ENCODE measurements at places on chromosomes 4 and X. TPM values are rescaled to one million over a fixed set of nuclear protein-coding genes. Genes with fewer than 3 reads are reported as not detected.

The HPGDS gene
- total RNA-seq, result not detected

The ESX1 gene
- not detected for total RNA-seq

The HMGB2 gene
- 17.5 TPM for total RNA-seq

The USP17L11 gene
- not detected for total RNA-seq

The BEX4 gene
- total RNA-seq, result 11.9 TPM

The MAGEB6 gene
- not detected for total RNA-seq

The RASL11B gene
- 0.23 TPM for total RNA-seq

The MAGEA4 gene
- not detected for total RNA-seq

The TCEAL7 gene
- total RNA-seq, result 15.9 TPM

The FHIP1A gene
- total RNA-seq, result 0.30 TPM

The IBSP gene
- not detected for total RNA-seq

The TMEM31 gene
- total RNA-seq, result not detected

The GC gene
- total RNA-seq, result not detected

The SSX3 gene
- not detected for total RNA-seq

The USP27X gene
- 3.6 TPM for total RNA-seq

The SLC10A6 gene
- not detected for total RNA-seq

The LANCL3 gene
- total RNA-seq, result 0.83 TPM

The TBC1D1 gene
- 48.7 TPM for total RNA-seq

The PHF8 gene
- total RNA-seq, result 29.2 TPM

The MSANTD1 gene
- total RNA-seq, result 0.59 TPM

The PAGE1 gene
- not detected for total RNA-seq

The OGT gene
- total RNA-seq, result 95.4 TPM

The NDUFC1 gene
- total RNA-seq, result 22.3 TPM

The RNF212 gene
- 1.8 TPM for total RNA-seq

The RAB9A gene
- 29.4 TPM for total RNA-seq

The GYPE gene
- 0.37 TPM for total RNA-seq

The TACR3 gene
- not detected for total RNA-seq

The PPP1R2C gene
- not detected for total RNA-seq

The SH3RF1 gene
- 14.6 TPM for total RNA-seq

The CT45A2 gene
- not detected for total RNA-seq

The DMRTC1B gene
- total RNA-seq, result not detected

The MAGEE1 gene
- 0.89 TPM for total RNA-seq

The LRP2BP gene
- 0.89 TPM for total RNA-seq

The CACNA1F gene
- total RNA-seq, result not detected

The PPEF1 gene
- not detected for total RNA-seq

The SUPT20HL2 gene
- total RNA-seq, result not detected

The MAPK10 gene
- total RNA-seq, result 4.2 TPM

The CSN3 gene
- not detected for total RNA-seq

The TMPRSS11A gene
- not detected for total RNA-seq

The PLRG1 gene
- total RNA-seq, result 77.2 TPM

The DUX4 gene
- total RNA-seq, result not detected

The SSX2B gene
- total RNA-seq, result not detected
